Central memory CD8-positive, alpha-beta T cell (primary cell): ENCODE measurements at places on chromosomes 5 and 9.
A peak's percentile ranks its signal among the peaks of the same experiment; 100 is the strongest.

GRCh38 chr5:180352116-180353047 lies 754 bp downstream of the GFPT2 start:
- H3K4me3 ChIP-seq: peak overlapping the region; percentile 59
- peaks cover 8% of the 10 kb centered on the region for H3K4me1 ChIP-seq
- no peak for DNase-seq

- no peak for DNase-seq
- H3K4me3 ChIP-seq: no peak overlapping the region
- no peaks in the 10 kb centered on the region for H3K27me3 ChIP-seq
- H3K36me3 ChIP-seq: no peaks in the 10 kb centered on the region
- no peak overlapping the region for H3K27ac ChIP-seq
- no peaks in the 10 kb centered on the region for H3K4me1 ChIP-seq
Measured at GRCh38 chr5:51194671-51195070, 188.6 kb upstream of the ISL1 start.

GRCh38 chr9:75869236-75869635 lies 21.2 kb upstream of the PCSK5 start:
- no peak for DNase-seq
- peaks cover 9% of the 10 kb centered on the region for H3K27me3 ChIP-seq
- no peak overlapping the region for H3K4me3 ChIP-seq
- no peak overlapping the region for H3K27ac ChIP-seq
- no peaks in the 10 kb centered on the region for H3K36me3 ChIP-seq

- no peak overlapping the region for H3K4me3 ChIP-seq
- H3K4me1 ChIP-seq: no peaks in the 10 kb centered on the region
- DNase-seq: no peak
- H3K27ac ChIP-seq: no peak overlapping the region
- H3K36me3 ChIP-seq: peaks cover 2% of the 10 kb centered on the region
Measured at GRCh38 chr5:138775034-138775433, 21.8 kb downstream of the CTNNA1 start.

GRCh38 chr5:39058178-39058921 lies 15.8 kb downstream of the RICTOR start:
- H3K27ac ChIP-seq: peak overlapping the region; percentile 52
- peaks cover 9% of the 10 kb centered on the region for H3K36me3 ChIP-seq

DNA sequence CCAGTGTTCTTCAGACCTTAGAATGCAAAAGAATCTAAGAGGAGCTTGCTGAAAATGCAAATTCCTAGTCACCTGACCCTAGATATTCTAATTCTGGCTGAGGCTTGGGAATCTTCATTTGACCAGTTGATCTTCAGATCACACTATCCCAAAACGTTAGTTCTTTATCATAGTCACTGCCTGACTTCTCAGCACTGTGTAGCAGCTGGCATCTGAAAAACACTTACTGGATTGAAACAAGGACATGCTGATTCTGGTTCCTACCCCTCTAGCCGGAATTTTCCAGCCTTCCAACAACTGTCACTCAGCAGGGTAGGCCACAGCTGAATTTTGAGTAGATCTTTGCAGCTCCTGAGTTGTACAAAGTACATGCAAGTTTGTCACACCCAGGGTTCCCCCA lies 72.2 kb downstream of the EBF1 start:
- H3K36me3 ChIP-seq: peaks cover 4% of the 10 kb centered on the region
- no peak overlapping the region for H3K27ac ChIP-seq
- DNase-seq: no peak
- no peak overlapping the region for H3K4me3 ChIP-seq
- H3K4me1 ChIP-seq: no peaks in the 10 kb centered on the region
- peaks cover 55% of the 10 kb centered on the region for H3K27me3 ChIP-seq
